ENCODE measurements at places on chromosomes 13 and 19.

DNA sequence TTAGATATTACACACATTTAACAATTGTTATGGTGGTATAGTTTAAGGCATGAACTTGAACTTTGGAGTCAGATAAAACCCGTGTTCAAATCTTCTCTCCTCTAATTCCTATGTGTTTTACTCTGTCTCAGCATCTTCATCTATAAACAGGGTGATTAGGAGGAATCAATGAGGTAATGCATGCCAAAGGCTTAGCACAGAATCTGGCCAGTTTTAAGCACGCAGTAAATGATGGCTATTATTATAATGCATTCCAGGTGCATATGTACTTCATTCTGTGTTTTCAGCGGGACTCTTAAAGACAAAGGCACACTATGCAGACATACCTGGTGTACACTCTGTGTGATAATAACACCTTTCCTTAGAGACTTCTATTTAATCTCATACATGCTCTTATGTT lies 88.0 kb upstream of the FRY start:
- DNase-seq, result peak; percentile 75

- DNase-seq, result peak; percentile 64
Measured at GRCh38 chr19:14147797-14148605, 11.6 kb upstream of the ASF1B start.

GRCh38 chr19:46466536-46467196 lies 4.7 kb downstream of the PNMA8A start:
- DNase-seq, result peak; percentile 82

GRCh38 chr13:32019612-32020233 lies 11.9 kb upstream of the FRY start:
- DNase-seq, result peak; percentile 61

DNA sequence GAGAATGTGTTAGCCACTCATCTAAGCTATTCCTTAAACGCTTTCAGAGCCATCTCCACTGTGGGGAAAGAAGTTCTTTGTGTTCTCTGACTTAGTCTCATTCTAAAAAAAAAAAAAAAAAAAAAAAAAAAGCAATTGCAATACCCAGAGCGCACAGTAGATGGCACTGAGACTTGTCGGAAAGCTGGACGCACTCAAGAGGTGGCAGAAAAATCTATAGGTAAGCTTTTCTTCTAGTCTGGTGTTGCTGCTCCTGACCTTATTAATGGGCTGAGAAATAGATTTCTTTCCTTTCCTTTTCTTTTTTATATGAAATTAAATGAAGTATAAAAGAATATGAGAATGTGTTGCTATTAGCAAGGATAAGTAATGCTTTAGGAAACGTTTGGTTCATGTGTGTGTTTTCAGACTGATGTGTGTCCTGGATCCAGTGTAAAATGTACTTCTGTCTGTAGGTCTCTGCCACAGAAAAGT lies 4.7 kb upstream of the GJB2 start:
- peak; percentile 42 for DNase-seq

DNA sequence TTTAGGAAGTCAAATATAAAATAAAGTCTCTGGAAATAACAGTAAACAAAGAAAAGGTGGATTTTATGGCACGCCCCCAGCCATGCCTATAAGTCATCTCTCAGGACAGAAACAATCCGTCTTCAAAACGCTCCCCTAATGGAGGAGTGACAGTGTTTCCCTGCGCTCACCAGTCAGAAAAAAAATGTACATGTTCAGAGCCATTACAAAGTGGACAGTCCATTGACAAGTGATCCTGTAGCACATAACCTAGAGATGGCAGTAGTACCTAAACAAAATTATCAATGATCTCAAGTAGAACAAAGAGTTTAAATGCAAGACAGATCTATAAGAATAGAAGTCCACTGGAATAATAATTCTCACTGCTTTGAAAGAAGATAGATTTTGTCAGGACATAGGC lies 891.7 kb upstream of the MIR17HG start:
- no peak for DNase-seq

- peak; percentile 45 for DNase-seq
Measured at GRCh38 chr13:43156916-43157315, 133.5 kb downstream of the DNAJC15 start.

- DNase-seq, result no peak
Measured at GRCh38 chr19:21694171-21694906, 73.0 kb downstream of the ZNF100 start.

- peak; percentile 15 for DNase-seq
Measured at GRCh38 chr13:43835701-43836100, 43.8 kb downstream of the CCDC122 start.

GRCh38 chr13:27415116-27415515 lies 9.3 kb upstream of the GTF3A start:
- DNase-seq, result no peak

DNA sequence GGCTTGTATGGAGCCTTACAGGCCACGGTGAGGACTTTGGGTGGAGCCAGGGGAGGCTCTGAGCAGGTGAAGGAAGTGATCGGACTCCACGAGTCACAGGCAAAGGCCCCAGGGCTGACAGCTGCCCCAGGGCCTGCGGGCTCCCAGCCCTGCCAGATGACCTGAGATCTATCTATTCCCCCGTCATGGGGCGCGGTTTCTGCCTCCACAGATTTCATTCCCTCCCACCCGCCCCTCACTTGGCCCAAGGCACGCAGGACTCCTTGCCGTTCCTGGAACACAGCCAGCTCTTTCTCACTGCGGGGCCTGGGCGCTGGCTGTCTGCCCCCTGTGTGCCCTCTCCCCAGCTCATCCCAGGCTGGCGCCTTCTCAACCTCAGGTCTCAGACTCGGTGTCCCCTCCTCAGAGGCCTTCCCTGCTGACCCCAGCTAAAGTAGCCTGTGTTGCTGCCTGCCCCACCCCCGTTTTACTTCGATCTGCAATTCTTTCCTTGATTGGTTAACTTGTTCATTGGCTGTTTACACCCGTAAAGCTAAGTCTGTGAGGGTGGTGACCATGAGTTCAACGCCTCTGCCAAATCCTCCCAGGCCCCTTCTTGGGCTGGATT lies 13.9 kb upstream of the PAK4 start:
- DNase-seq, result no peak
